ENCODE measurements at places on chromosomes 2 and 18.

DNA sequence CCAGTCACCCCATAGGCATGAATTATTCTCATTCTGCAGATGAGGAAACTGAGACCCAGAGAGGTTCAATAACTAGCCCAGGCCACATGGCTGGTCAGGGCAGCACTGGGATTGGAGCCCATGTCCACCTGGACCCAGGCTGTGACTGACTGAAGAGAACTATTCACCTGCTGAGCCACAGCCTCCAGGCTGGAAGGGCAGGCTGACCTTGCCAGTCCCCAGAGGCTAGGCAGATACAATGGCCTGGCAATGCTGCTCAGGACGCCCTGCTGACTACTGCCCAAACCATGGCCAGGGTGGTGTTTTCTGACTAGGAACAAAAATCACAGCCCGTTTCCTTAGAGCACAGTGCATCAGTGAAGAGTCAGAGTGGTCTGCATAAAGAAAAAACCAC lies 36.8 kb downstream of the HS6ST1 start:
- no peak for DNase-seq

GRCh38 chr2:27086724-27087593 lies at the start of gene KHK:
Gene KHK (plus strand): TSS chr2:27086772. CDS start chr2:27087260, 488 bp downstream.
- DNase-seq = peak; percentile 14

GRCh38 chr18:2050702-2051201 lies 520.6 kb downstream of the METTL4 start:
- no peak for DNase-seq

GRCh38 chr2:47301277-47301618 lies 101.7 kb upstream of the MSH2 start:
- no peak for DNase-seq

DNA sequence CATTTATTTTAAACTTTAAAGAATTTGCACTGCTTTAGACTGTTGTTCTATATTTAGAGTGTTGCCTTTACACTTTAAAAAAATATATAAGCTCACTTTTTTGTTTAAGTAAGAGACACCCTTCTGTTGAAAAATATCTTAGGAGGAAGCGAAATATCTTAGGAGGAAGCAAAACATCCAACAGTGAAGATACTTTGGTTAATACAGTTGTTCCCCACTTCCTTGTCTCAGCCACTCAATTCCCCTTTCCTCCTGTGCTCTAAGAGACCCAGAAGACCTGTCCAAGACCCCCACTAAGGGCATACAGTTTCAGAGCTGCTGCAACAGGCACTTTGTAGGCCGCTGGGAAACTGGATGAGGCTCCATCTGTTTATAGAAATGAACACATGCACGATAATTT lies 5.7 kb downstream of the SERPINB8 start:
- DNase-seq = peak; percentile 27

GRCh38 chr18:31424383-31424988 lies 23.1 kb upstream of the DSG3 start:
- peak; percentile 38 for DNase-seq

GRCh38 chr2:173326806-173327205 lies 27.9 kb upstream of the CDCA7 start:
- no peak for DNase-seq

DNA sequence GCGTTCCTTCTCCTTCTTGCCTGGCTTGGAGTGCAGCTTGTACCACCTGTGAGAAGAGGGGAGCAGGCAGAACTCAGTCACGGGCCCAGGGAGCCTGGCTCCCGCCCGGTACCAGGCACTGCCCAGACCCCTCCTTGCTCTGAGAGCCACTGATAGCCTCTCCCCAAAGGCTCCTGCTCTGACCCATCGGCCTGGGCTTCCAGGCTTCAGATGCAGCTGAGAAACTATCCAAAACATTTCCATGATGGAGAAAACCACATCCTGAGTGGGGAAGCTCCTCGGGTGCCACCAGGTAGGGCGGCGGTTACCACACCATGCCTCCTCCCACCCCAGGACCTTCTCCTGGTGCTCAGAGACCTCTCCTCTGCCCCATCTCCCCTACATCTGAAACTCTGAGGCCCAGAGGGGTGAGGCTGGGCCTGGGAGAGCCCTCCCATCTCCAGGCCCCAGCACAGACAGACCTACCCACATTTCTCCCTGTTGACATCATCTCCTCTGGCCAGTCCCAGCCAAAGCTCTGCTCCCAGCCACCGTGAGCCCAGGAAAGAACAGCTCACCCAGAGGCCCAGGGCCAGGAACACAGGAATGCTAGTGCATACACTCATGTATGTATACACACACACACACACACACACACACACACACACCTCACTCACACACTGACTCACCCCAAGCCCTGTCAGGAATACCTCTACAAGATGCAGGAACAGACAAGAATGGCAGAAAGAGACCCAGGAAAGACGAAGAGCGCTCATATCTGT lies 17.9 kb upstream of the SFXN5 start:
- no peak for DNase-seq

- no peak for DNase-seq
Observed at GRCh38 chr18:46660957-46661749, 4.1 kb upstream of the LOXHD1 start.

All from suppressor macrophage (primary cell).